ENCODE measurements at places on chromosomes 1 and 21.

- DNase-seq = no peak
These were observed 5.7 kb upstream of the MOB3C start for GRCh38 chr1:46622344-46622743.

DNA sequence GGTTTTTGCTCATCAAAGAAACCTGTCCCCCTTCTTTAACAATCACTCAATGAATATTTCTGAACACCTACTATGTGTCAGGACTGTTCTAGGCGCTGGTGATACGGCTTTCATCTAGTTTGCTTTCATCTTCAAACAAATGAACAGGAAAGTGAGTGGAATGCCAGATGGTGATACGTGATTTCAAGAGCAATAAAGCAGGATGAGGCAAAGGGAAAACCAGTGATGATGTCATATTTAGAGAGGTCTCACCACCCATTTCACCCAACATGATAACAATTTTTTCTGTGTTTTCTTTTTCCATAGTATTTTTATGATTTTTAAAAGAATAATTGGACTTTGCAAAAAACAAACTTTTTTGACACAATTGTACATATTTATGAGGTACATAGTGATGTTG, 11.3 kb upstream of the SLC6A17 start:
- no peak for DNase-seq

GRCh38 chr1:117275055-117275454, 64.3 kb upstream of the VTCN1 start:
- DNase-seq = no peak

DNA sequence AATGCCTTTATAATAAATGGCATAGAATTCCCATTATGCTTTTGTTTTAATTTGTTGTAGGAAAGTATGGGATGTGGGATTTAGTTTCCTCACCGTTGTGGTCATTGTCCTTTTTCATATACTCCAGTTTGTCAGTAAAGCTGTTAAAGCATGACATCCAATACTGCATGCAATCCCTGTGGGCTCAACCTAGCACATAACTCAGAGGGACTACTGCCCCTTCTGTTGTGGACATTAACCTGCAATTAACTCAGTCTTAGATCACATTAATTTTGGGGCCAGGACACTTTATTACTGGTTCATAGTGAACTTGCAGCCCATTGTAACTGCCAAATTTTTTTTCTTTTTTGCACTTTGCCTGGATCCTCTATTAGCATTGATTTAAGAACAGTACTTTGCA, 112.5 kb downstream of the DNM3 start:
- no peak for DNase-seq

DNA sequence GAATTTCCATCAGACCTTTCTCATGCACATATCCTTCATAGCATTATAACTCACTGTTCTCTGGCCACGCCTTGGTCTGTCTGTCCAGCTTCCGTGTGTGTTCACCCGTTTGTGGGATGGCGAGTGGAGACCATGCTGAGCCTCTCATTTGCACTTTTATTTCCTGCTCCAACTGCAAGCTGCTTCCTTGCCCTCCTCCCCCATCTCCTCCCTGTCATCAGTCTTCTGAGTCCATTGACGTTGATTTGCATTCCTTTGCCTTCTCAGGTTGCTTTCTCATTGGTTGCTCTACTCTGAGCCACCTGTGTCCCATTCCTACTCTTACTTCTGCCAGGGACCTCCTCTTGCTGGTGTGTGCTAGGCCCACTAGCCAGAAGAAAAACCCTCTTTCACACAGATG, 146.4 kb downstream of the NOS1AP start:
- no peak for DNase-seq

DNA sequence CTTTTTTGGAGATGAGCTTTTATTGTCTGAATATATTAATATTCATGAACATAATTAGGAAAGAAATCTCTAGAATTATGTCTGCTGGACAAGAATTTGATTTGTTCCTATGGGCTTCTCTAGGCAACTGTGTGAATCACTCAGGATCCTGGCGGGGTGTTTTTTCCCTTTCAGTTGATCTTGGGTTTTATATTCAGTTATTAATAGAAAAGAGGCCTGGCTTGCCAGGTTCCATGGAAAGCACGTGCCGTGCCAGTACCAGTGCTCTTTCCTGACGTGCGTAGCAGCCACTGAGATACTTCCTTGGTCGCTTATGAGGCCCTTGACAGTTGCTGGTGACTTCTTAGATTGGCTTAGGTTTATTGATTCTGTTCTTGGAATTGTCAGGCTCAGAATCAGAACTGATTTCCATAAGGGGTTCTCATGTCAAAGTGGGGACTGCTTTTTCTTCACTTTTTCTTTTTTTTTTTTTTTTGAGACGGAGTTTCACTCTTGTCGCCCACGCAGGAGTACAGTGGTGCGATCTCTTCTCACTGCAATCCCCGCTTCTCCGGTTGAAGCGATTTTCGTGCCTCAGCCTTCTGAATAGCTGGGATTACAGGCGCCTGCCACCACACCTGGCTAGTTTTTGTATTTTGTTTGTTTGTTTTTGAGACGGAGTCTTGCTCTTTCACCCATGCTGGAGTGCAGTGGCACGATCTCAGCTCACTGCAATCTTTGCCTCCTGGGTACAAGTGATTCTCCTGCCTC, 48.7 kb upstream of the KIF1B start:
- DNase-seq = no peak

- DNase-seq = no peak
These were observed 9.7 kb upstream of the STIL start for GRCh38 chr1:47323599-47324031.

GRCh38 chr1:192974701-192975100, 84.5 kb downstream of the UCHL5 start:
- DNase-seq = no peak

DNA sequence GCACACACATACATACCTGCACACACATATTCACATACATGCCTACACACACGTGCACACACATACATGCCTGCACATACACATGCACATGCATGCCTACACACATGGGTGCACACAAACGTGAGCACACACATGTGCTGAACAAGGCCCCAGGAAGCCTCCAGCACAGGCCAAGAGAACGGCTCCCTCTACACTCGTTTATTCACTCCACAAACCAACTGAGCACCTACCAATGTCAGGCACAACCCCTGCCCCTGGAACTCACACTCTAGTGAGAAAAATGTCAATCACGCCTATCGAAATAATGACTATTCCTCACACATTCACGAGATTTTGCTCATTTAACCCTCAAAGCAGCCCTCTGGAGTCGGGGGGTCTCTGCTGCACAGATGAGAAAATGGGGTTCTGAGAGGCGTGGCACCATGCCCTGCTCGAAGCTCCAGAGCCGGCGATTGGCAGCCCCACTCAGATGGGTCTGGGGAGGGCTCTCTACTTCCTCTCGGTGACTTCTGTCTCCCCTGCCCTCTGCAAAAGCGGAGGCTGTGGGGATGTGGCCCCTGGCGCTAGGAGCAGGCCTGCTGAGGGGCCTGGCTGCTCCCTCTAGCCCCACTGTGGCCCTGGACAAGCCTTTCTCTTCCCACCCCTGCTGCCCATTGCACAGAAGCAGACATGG, 90.2 kb upstream of the RUNX3 start:
- no peak for DNase-seq

DNA sequence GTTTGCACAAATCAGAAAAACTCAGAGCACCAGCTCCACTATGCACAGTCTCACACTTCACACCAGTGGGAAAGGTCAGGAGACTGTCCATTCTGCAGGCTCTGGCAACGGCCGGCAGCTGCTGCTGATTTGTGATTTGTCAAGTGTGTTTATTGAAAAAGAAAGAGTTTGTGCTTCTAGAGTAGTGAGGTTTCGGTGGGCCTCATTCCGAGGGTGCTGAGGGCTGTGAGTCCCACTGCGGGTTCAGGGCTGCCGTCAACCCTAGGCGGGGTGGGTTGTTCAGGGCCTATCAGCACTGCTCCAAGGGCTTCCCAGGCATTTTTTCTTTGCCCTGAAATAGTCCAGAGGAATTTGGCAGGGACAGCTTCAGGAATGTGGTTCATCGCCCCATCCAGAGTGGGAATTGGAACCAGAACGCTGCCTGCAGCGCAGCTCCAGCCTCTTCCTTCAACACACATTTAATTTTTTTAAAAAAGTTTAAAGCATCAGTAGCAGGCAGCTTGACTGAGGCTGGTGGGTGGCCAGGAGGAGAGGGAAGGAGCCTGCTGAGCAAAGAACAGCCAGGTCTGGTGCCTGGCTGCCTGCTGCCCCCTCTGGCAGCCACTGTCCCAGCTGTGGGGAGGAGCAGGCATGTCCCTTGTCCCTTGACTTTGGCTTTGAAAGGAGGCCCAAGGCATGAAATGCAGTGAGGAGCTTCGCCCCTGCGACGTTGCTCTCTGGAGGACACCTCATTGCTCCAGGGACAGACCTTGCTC, 19.7 kb downstream of the STUM start:
- peak; percentile 27 for DNase-seq

- DNase-seq = no peak
These were observed 25.8 kb downstream of the PIGP start for GRCh38 chr21:37047079-37047478.

- DNase-seq = no peak
These were observed 1.9 kb upstream of the MYBPH start for GRCh38 chr1:203177470-203178039.

DNA sequence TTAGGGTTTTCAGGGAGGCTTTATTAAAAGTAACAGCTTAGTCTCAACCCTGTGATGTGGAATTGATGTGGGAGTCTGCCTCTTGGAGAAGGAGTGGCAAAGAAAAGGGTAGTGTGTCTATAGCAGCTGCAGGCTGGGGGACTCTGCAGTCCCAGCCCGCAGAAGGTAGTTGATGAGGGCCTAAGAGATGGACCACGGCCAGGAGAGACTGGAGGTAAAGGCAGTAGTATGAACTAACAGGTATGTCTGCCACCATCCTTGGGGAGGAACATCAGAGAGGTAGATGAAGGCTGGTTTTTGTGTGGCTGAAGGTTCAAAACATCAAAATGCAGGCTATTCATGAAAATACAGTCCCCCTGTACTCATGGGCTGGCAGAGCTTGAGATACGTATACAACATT, 112.1 kb downstream of the KCTD3 start:
- no peak for DNase-seq

DNA sequence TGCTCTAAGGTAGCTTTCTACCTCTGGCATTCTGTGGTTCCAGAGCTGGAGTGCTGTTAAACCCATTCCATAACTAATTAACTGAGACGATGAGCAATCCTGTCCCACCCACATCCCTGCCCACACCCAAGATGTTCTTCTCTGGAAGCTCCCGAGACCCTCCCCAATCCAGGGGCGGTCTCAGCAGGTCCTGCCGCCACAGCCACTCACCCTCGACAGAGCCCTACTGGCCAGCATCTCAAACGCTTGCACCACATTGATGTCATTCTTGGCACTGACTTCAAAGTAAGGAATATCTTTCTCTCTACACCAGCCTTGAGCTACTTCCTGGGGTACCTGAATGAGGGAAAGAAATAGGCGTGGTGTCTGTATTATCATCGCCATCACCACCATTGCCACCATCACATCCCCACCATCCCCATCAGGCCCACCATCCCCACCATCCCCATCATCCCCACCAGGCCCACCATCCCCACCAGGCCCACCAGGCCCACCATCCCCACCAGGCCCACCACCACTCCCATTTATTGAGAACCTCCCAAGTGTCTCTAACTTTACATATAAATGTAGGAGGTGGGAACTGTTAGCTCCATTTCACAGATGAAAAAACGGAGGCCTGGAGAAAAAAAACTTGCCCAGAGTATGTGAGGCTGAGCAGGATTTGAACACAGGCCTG, 17.7 kb downstream of the RAB7B start:
- DNase-seq = no peak

GRCh38 chr1:223856386-223856785, 10.6 kb upstream of the TP53BP2 start:
- no peak for DNase-seq

DNA sequence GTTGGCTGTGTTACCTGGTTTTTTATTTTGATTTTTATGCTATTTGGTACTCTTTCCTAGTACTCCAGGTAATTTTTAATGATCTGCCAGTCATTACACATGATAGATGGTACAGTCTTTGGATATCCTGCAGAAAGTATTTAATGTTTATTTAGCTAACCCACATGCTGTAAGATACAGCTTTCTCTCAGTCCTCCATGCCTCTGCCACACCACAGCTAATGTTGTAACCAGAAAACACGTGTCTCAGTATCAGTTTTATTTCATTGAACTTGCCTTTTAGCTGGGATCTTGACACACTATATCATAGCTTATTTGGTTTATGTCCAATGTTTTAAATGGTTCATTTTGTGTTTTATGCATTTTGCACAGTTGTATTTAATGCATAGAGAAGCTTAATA, 1648.4 kb downstream of the KCNT2 start:
- no peak for DNase-seq

DNA sequence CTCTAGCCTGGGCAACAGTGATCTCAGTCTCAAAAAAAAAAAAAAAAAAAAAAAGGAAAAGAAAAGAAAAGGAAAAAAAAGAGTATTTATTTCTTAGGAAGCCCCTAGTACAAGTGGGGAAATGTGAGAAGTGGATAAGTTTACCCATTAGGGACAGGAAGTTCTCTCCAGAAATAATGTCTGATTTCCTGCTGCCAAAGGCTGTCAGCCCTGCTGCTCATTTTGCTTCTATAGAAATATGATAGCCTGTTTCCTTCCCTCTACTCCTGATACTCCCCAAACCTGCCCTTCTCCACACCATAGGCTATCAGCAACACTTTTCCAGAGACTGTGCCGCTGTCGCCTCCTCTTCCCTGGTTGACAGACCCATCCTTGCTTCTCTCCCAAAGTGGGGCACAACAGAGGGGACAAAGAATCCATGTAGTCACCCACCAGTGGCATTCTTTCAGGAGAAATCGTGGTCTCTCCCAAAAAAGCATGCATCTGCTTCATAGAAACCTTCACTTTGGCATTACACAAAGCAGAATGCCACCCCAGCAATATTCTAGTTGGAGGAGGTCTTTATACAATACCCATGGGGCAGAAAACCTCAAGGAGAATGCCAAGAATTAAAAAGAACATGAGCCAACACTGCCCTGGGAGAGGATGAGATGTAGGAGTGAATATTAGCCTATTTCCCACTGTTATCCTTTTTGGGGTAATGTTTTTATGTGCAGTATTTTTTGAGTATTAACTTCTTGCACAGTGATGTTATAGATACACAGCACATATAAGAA, 166.3 kb upstream of the NR5A2 start:
- no peak for DNase-seq

DNA sequence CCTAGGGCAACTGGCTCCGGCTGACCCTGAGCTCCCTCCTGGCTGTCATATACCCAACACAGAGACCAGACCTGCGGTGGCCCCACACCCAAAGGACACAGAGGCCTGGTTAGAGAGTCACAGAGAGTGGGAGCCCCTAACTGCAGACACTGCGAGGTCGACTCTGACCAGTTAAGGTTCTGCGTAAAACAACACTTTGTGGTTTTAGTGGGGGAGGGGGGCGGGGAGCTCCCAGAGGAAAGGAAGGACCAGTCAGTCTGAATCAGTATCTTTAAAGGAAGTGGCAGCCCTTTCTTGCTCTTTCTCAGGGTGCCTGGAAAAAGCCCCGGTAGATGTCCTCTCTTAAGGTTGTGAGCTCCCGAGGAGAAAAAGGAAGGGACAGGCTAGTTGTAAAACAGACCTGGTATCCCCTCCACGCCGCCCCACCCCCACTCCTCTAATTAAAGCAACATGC, 2.4 kb downstream of the SSBP3 start:
- no peak for DNase-seq

Data from iPS DF 6.9 (cell line).